ENCODE measurements at places on chromosomes 7 and 10. TPM values are rescaled to one million over a fixed set of nuclear protein-coding genes. Genes with fewer than 3 reads are reported as not detected.

GRCh38 chr7:87512906-87513305 is 37.4 kb upstream of the ABCB4 start:
- no peak for DNase-seq

- DNase-seq = no peak
These were observed 40.1 kb upstream of the RAB18 start for GRCh38 chr10:27463961-27464360.

- no peak for DNase-seq
These were observed 9.5 kb downstream of the SRRM3 start for GRCh38 chr7:76211216-76211615.

DNA sequence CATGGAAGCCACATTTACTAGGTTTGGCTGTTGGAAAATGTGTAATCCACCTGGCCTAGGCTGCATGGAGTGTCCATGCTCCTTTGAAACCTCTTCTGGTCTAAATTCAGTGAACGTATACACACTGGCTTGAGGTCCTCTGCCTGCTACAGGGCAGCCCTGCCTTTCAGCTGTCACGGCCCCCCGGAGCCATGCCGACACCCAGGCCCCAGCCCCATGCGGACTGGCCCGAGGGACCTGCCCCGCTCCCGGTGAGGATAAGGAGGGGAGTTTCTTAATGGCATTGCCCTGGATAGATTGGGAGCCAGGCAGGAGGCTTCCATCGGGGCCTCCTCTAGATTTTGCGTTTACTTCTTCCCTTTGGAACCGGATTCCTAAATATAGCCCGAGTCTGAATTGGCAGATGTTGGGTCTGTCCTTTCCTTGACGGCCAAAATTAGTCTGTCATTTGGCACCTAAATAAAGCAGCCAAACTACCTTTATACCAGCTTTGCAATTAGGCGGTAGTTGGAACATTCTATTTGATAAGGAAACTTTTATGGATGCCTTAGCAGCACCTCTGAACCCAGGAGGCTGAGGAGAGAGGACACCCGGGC is 72.1 kb upstream of the SH2B2 start:
- no peak for DNase-seq

GRCh38 chr10:102593074-102593803 is 51.0 kb upstream of the TRIM8 start:
- no peak for DNase-seq

DNA sequence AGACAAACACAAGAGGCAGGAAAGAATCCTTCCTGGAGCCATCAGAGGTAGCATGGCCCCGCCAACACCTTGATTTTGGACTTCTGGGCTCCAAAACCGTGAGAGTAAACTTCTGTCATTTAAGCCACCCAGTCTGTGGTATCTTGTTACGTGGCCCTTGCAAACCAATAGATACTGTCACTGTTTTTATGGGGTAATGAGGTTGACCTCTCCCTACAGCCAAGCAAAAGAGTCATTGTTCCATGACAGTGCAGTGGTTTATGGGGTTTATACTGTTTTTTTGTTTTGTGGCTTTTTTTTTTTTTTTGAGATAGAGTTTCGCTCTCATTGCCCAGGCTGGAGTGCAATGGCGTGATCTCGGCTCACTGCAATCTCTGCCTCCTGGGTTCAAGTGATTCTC is 32.8 kb downstream of the KIAA1549 start:
- no peak for DNase-seq

- no peak for DNase-seq
These were observed 178.1 kb downstream of the ADAM12 start for GRCh38 chr10:126210051-126210651.

RADIL gene
- total RNA-seq = 2.1 TPM

- DNase-seq = no peak
These were observed 214.8 kb upstream of the CTBP2 start for GRCh38 chr10:125375210-125375609.

DNA sequence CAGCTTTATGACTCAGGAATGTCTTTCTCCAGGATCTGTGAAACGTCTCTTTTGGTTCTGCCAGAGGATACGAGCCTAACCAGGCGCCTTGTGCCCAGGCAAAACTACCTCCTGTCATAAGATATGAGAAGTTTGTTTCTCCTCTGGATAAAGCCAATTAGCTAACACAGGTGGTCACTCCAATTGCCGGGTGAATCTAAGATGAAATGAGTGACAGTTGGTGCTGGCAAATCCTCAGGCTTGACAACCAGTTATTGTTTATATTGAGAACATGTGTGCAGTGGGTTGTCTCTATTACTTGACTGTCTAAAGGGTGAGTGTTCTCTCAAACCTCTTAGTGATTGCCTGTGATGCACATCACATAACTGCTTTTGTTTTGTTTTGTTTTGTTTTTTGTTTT is 449.1 kb downstream of the XPNPEP1 start:
- DNase-seq = no peak

- no peak for DNase-seq
These were observed 23.5 kb downstream of the YKT6 start for GRCh38 chr7:44224080-44224973.

DNA sequence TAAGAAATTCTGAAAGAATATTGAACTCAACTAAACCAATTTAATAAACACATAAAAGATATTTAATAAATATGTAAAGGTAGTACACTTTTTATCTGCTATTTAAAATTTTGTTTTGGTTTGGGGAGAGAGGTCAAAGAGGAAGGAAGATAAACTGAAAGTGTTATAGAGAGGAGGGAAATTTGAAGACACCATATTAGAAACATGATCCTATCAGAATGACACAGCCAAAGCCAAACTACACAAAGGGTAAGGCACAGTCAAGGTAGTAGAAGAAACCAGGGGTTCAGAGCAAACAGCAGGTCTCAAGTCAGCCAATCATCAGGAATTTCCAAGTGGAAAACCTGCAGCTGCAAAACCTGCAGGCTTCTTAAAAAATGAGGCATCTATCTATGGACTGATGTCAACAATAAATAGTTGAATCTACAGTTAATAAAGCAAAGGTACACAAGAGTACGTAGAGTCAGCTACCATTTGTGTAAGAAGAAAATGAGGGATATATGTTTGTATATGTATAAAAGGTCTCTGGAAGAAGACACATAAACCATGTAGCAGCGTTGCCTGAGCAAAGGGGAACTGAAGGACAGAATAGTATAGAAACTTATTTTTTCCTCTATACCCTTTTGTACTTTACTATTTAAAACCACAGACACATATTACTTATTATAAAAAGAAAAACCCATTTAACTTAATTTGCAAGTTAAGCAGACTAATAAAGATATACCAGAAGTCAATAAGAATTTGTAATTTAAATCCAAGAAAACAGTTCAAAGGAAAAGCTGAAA is 10.0 kb downstream of the ZNF800 start:
- no peak for DNase-seq

- DNase-seq = no peak
These were observed 1.2 kb downstream of the SEPTIN7 start for GRCh38 chr7:35802102-35802466.

DNA sequence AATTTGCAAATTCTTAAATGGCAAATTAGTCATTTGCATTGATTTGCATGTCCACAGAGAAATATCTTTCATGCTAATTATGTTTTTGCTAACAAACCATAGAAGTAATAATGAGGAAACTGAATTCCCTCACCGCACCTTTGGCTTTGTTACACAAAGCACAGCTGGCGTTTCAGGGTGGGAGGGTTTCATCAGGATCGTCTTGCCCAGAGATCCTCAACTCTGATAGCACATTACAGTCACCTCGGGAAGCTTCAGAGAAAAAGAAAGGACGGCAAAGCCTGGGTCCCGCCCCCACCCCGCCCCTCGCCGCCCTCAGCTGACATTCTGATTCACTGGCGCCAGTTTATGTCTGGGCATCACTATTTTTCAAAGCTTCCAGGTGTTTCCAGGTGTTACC is 119.4 kb downstream of the PTPRN2 start:
- no peak for DNase-seq

HOXA4 gene
- 1.9 TPM for total RNA-seq

SPDYE8 gene
- total RNA-seq = not detected

SRRM3 gene
- 1.1 TPM for total RNA-seq

- DNase-seq = no peak
These were observed 1.9 kb downstream of the BUD31 start for GRCh38 chr7:99410635-99411034.

- DNase-seq = no peak
These were observed 7.8 kb downstream of the CPA5 start for GRCh38 chr7:130352194-130353074.

DNA sequence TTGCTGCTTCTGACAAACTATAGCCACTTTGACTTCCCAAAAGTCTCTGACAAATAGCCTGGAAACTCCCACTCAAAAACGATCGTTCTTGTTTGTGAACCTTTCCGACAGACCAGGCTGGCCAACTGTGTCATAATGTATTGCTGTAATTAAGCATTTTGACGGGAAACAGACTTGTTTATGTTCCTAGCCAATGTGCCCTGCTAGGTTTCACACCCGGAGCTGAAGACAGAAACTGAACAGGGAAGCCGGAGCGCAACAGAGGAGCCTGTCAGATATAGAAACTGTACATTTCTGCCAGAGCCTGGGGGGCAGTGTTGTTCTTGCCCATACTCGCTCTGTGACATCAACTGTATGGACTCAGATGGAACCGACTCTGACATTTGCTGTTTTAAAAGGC is 55.3 kb upstream of the C7orf33 start:
- no peak for DNase-seq

MNX1 gene
- not detected for total RNA-seq

DNA sequence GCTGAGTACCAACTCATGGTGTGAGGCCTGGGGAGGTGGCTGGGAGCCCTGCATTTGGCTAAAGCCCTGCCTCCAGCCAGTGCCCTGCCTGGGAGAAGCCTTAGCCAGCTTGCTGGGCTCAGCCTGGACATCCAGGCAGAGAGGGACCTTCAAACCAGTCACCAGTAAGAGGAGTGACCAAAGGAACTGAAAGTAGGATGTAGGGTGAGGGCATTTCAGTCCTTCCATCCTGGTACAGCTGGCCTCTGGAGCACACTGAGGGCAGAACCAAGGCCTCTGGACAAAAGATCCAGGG is 124.8 kb downstream of the ADCY1 start:
- DNase-seq = no peak

EZH2 gene
- 1.5 TPM for total RNA-seq

GPR85 gene
- 3.1 TPM for total RNA-seq

SPDYE1 gene
- not detected for total RNA-seq

DNA sequence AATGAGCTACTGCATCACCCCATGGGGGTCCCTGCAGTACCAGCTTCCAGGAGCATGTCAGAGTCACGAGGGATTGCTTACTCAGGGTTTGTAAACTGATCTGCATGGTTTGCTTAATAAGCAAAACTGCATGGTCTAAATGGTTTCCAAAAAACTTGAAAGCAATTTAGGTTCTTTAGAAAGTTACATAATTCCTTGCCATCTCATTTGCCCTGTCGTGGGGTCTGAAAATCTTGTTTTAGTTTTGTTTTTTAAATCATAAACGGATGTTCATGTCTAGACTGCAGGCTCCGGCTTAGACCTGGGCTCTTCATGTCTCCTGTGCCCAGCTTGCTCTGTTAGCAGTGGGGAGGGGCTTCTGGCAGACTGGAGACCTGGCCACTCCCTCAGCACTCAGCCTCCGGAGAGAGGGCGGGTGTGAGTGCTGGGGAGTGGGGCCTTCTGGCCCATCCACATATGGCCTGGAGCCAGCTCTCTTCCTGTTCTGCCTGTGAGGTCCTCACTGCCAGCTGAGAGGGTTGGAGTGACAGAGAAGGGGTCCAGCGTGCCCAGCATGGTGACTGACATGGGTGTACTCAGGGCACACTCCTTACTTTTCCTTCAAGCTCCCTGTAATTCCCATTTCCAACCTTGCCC is 17.5 kb downstream of the PRF1 start:
- no peak for DNase-seq

GRCh38 chr7:151833691-151834090 is 43.2 kb downstream of the PRKAG2 start:
- DNase-seq = no peak

GRCh38 chr10:35910234-35910633 is 268.1 kb upstream of the FZD8 start:
- DNase-seq = no peak

DNA sequence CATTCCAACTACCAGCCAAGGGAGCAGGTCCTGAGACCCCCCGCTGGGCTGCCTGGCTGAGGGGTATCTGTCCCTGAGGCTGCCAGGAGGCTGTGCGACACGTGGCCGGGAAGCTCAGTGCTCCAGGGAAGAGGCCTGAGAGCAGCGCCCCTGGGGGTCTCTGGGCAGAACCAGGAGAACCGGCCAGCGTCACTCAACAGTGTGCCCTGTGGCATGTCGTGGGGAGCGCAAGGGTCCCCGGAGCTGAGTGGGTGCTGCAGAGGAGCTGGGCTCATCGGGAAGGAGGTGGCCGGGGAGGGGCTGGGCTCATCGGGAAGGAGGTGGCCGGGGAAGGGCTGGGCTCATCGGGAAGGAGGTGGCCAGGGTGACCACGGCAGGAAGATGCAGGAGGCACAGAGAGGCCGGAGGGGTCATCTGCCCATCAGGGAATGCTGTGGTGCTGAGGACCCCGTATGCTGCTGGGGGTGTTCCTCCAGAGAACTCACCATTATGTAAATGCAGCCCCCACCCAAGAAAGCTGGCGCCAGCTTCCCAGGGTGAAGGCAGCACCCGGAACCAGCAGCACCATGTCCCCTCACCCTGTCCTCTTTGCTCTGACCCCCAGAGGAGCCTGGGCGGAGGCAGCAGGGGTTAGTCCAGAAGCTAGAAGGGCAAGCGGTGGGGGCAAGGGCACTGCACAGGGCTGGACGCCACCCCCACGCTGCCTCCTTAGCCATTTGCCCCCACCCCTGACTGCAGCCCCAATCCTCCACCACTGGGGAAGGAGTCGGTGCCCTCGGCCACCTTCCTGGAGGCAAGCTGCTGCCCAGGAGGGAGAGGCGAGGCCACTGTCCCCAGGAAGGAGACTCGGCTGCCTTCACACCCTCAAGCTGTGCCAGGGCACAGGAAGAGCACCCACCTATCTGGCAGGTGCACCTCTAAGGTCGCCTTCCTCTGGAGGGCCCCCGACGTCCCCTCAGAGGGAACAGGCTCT is 33.3 kb downstream of the CALML3 start:
- DNase-seq = no peak

PDZD7 gene
- not detected for total RNA-seq

- DNase-seq = no peak
These were observed at the start of gene FAM171A1 for GRCh38 chr10:15370856-15371701. FAM171A1 (minus strand) TSS chr10:15371289; CDS start chr10:15371052, 237 bp downstream.

DNA sequence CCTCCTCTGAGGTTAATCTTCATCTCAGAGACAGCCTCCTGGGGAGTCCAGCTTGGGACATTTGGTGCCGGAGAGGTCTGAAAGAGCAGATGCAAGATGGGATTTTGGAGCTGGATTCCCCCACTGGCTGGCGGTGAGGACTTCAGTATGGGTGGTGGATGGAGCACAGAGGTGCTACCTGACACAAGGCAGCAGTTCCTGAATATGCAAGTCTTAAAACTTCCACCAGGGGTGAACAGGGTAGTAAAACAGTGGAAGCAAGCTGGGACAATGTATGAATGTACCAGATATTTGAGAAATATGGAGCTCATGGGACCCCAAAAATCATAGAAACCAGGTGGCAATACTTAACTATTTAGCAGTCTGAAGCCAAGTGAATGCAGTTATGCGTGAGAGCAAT is 4.8 kb upstream of the TAF3 start:
- no peak for DNase-seq

GRCh38 chr10:89274928-89275327 is 23.4 kb upstream of the LIPA start:
- no peak for DNase-seq

UNCX gene
- not detected for total RNA-seq

GRCh38 chr7:152128252-152128651 is 102.8 kb downstream of the GALNT11 start:
- no peak for DNase-seq

All from gastrocnemius medialis (tissue), 4 donors.